Hematopoietic multipotent progenitor cell treated with erythropoietin and hydrocortisone succinate and interleukin-3 and kit ligand, for 6 days (in vitro differentiated cells): ENCODE measurements at places on chromosomes 16 and 17.

- DNase-seq, result peak; percentile 50
Observed at GRCh38 chr16:50719401-50720337, 22.2 kb upstream of the CYLD start.

- peak; percentile 12 for DNase-seq
Observed at GRCh38 chr16:12429756-12430155, 373.9 kb downstream of the CPPED1 start.

DNA sequence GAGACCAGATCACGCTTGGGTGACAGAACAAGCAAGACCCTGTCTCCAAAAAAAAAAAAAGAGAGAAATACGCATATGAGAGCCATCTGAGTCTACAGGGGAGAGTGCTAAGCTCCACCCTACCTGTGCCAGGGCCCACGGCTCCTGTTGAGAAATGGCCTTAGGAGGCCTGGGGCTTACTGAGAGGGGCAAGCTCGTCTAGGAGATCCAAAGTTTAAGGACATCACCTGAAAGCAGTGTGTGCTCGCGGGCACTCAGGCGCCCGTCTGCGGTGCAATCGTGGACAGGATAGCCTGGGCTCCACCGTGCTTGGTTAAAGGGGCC lies 14.5 kb upstream of the BAIAP2 start:
- no peak for DNase-seq

GRCh38 chr17:73340093-73340596 lies 28.3 kb upstream of the CDC42EP4 start:
- peak; percentile 8 for DNase-seq

GRCh38 chr16:1045993-1046911 lies 26.3 kb upstream of the SSTR5 start:
- DNase-seq, result no peak

GRCh38 chr16:16940351-16940750 lies 530.4 kb downstream of the XYLT1 start:
- DNase-seq, result no peak

DNA sequence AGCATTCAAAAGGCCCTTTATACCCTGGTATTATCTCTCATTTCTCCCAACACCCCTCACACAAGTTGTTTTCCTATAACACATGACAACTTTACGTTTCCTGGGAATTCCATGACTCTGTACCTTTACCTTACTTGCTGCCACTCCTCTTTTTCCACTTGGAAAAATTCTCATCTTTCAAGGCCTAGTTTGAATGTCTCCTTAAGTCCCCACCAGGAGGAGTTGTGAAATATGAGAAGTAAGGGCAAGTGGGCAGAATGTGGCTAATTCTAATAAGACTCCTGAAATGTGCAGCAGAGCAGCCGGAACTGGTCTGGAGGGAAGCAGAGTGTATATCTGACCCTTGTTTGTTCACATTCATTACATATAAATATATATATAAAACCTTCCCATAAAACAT lies 39.7 kb downstream of the BRCA1 start:
- DNase-seq, result no peak

DNA sequence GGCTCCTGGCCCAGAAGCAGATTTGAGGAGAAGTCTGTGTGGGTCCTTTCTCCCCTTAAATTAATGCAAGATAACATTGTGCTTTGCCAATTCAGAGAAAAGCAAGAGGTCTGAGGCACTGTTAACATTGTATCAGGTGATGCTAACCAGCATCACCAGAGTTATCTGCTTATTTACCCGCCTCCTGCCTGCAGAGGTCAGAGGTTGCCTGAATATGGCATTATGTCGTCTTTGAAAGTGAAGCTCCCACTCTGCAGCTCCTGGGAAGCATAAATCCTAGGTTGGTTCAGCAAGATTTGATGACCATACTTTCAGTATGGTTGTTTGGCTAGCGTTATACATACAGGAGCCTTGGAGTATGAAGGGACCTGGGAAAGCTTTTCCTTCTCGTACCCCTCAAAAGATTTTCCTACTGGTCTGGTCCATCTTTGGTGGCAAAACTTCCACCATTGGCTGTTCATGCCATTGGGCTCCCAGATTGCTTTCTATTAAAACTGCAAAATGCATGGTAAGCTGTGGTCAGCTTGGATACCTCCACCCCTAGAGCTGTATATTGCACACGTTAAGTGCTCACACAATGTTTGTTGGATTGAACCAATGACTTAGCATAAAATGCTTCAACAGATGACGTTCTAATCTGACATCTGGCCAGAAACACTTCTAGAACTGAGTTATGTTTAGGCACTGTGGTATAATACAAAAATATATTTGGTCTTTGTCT lies 24.1 kb downstream of the CHD9 start:
- peak; percentile 76 for DNase-seq

DNA sequence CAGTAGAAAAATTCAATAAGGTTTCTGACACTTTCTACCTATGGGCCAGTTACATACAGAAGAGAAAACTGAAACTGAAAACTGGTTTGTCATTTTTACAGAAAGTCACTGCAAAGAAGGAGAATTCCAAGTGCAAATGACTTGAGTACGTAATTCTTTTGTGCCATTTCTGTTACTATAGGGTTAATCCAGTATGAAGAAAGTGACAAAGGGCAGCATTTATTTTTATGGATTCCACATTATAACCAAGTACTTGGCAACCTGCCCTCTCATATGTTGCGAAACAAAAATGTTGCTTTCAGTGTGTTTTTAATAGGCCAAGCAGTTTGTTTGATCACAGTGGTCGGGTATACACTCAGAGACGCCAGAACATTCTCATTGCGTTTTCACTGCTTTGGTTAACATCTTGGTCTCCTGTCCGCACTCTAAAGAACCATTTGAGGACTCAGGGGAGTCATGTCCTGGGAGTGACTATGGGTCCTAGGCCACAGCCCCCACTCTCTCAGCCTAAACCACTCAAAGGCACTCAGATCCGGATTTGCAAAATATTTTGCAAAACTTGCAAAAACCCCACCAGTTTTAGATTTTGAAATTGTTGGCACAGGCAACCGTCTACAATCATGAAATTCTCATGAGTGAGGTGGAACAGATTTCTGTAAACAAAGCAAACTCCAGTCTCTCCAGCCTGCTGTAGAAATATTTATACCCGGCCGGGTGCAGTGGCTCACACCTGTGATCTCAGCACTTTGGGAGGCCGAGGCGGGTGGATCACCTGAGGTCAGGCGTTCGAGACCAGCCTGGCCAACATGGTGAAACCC lies 15.4 kb upstream of the HELZ start:
- peak; percentile 52 for DNase-seq

GRCh38 chr16:2233872-2234812 lies 2.1 kb upstream of the DNASE1L2 start:
- no peak for DNase-seq

GRCh38 chr16:88792078-88792550 lies 7.1 kb upstream of the PIEZO1 start:
- DNase-seq, result peak; percentile 74

DNA sequence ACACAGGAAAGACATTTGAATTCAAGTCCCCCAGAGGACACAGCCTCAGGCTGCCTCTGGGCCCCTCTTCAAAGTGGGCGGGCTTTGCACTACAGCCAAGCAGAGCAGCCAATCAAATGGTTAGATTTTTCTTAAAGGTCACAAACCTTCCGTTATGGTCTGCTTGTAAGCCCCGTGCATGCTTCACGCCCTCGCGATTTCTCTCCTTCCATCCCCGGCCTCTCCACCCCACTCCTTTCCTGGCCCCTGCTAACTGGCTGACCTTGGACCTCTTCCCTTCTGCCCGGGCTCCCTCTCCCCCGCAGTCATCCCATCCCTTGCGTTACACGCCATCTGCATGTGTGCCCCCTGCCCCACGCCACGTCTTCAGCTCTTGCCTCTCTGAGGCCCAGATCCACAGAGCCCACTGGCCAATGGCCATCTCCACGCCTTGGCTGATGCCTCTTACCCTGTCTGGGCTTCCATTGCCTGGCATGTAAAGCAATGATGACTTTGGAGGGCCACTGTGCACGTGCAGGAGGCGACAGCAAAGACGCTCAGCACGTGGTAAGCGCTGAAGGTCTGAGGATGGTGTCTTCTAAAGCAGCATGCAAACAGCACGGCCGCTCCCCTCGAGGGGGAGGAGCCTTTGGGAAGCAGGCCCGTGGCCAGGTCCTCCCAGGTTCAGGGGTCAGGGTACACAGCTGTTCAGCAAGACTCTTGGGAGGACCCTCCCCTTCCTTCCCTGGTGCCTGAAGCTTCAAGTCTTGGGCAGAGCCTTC lies 86.8 kb downstream of the ZDHHC7 start:
- no peak for DNase-seq

DNA sequence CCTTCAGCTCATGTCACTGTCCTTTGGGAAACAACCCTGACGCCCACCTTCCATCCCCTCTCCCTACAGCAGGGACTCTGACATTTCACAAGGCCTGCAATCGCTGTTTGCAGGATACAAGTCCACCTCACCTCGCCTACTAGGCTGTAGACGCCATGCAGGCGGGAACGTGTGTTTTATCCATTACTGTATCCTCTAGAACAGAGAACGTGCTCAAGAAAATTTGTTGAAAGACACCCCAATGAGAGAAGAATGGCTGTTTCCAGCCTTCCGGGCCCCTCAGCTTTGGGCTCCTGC lies 1.5 kb upstream of the TTYH2 start:
- no peak for DNase-seq

GRCh38 chr17:40695874-40696472 lies 7.6 kb downstream of the KRT24 start:
- DNase-seq, result no peak

DNA sequence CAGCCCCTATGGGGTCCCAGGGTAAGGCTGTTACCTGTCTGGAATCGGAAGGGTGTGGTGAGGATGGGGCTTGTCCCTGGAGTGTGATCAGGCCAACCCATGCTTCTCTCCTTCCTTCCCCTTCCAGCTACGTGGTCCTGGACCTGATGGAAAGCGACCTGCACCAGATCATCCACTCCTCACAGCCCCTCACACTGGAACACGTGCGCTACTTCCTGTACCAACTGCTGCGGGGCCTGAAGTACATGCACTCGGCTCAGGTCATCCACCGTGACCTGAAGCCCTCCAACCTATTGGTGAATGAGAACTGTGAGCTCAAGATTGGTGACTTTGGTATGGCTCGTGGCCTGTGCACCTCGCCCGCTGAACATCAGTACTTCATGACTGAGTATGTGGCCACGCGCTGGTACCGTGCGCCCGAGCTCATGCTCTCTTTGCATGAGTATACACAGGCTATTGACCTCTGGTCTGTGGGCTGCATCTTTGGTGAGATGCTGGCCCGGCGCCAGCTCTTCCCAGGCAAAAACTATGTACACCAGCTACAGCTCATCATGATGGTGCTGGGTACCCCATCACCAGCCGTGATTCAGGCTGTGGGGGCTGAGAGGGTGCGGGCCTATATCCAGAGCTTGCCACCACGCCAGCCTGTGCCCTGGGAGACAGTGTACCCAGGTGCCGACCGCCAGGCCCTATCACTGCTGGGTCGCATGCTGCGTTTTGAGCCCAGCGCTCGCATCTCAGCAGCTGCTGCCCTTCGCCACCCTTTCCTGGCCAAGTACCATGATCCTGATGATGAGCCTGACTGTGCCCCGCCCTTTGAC lies 2.4 kb downstream of the MAPK7 start:
- no peak for DNase-seq

DNA sequence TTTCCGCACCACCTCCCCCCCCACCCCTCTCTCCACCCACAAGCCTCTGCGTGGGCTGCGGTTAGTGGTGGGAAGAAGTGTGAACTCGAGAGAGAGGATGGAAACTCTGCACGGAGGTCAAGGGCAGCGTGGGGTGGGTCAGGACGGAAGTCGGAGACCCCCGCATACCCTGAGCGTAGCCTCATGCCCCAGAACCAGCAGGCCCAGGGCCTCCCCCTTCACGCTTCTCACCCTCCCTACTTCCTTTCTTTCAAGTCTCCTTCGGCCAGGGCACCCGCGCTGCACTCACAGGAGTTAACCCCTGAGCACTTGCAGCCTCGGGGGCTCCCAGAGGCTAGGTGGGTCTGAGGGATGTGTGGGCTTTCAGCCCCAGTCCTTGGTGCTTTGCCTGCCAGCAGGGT lies 9.2 kb downstream of the TBKBP1 start:
- peak; percentile 31 for DNase-seq

- DNase-seq, result peak; percentile 57
Observed at GRCh38 chr16:78192734-78193488, 93.5 kb downstream of the WWOX start.

DNA sequence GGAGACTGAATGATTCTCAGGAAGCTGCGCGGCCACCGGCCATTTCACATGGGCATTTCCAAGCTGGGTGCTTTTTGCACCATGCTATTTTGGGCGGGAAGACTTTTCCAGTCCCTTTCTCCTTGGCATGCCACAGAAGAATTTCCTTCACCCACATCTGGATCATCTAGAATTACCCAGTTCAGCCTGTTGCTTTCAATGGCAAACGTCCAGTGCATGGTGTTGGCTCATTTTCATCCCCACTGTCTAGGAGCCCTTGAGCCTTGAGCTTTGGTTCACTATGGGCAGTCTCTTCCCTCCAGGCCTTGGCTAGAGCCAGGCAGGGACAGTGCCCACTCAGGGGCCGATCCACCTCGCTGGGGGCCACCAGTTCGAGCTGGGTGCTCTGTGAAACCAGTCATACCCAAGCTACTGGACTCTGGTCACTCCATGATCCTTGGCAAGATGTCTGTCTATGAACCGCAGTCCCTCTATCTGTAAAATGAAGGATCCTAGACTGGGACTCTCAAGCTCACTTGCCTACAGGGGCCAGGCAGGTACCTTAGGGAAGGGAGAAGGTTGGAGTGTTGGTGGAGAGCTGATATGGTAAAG lies 71.1 kb downstream of the CYLD start:
- no peak for DNase-seq

- no peak for DNase-seq
Observed at GRCh38 chr17:21199856-21200255, 14.1 kb downstream of the TMEM11 start.

DNA sequence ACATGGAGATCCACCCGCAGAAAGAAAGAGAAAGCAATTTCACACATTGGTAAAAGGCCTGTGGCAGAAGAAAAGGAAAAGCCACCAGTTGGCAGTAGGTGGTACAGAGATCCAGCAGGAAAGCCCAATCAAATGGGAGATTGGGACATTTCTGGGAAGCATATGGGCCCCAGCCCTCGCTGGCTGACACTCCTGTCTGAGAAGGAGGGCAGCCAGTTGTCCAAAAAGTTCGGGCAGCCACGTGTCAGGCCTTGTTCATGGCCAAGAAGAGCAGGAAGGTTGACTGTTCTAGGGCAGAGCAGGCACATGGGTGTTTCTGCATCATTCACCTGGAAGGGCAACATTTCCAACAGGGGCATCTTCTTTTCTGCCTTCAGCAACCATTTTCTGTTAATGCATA lies 45.0 kb upstream of the MMP2 start:
- DNase-seq, result no peak

DNA sequence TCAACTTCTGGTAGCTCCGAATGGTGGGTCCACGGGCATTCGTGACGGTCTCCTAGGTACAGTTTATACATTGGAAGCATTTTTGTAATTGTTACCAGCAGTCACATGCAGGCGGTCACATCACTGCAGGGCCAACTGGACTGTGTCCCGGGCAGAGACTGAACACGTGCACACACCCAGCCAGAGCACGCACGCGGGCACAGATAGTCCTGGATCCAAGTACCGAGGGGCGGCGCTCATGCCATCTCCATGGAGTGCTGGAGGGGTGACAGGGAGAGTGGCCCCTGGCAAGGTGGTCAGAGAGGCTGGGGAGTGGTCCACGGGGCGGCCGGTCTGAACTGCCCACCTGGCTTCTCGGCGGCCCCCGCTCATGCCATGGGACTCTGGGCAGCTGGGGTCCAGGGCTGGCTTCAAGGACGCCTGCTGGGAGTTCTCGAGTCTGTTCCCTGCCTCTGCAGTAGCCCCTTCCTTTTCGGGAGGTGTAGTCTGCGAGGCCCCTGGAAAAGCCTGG lies 34.2 kb downstream of the BAIAP2 start:
- DNase-seq, result no peak

GRCh38 chr17:50421308-50422051 lies 4.5 kb upstream of the ACSF2 start:
- DNase-seq, result peak; percentile 70
